Epithelial cell of proximal tubule (primary cell): ENCODE measurements at places on chromosomes 3 and 15. TPM values are rescaled to one million over a fixed set of nuclear protein-coding genes. Genes with fewer than 3 reads are reported as not detected.

The ARNT2 gene
- 9.1 and 11.1 TPM in 2 replicates for total RNA-seq

The GNAT1 gene
- total RNA-seq: not detected in 2 replicates

The CCDC39 gene
- total RNA-seq: not detected in 2 replicates

The C3orf49 gene
- not detected in 2 replicates for total RNA-seq

The PLSCR2 gene
- total RNA-seq: not detected in 2 replicates

DNA sequence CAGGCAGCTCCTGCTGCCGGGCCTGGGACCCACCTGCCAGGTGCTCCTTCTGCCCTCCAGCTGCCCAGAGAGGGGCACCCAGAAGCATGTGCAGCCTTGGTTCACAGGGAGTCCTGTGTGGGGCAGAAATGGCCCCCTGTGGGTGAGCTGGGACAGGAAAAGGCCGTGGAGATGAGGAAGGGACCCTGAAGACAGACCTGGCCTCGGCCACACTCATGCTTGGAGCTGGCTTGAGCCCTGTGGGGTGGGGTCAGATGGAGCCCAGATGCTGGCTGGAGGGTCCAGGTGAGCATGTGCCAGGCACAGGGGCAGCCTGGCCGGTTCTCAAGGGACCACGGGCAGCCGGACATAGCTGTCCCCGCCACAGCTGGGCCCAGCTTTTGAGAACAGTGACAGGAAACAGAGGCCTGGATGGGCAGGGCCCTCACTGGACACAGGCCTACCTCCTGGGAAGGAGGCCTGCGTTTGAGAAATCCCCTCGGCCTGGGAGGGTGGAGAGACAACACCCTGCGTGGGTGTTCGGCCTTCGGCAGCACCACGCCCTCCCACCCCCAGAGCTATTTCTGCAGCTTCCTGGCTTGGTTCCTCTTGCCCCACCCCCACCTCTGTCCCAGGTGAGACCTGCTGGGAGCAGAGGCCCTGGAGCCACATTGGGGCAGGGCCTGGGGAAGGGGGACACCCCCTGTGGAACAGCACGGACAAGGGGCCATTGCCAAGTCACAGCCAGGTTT, 132.6 kb upstream of the MEF2A start:
- DNase-seq: no peak

DNA sequence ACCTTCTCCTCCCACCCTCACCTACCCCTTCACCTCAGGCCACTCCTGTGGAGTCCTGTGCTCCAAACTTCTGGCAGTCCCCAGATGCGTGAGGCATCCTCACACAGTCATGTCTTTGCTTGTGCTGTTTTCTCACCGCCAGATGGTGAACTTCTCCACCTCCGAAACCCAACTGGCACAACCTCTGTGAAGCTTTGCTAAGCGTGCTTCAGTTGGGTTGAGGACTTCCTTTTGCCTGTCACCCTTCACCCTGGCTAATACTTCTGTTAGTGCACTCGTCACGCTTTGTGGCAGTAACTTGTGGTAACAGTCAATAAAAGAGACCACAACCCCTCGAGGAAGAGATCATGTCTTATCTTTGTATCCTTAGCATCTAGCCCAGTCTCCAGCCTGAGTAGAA, 42.0 kb upstream of the SKOR1 start:
- DNase-seq: no peak

DNA sequence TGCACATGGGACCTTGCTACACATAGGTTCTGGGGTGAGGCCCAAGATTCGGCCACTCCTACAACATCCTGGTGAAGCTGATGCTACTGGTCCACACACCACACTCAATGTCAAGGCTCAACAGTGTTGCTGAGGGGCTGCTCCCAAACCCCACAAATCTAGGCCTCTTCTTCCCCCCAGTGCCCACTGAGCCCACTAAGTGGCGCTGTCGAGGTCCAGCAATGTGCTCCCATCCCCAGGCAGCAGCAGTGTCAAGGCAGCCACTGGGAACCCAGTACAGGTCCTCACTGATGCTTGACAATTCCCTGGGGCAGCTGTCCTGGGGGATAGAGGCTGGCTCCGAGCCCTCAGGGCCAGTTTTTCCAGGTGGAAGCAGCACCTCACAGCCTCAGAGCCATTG, 21.5 kb downstream of the SCN5A start:
- no peak for DNase-seq

DNA sequence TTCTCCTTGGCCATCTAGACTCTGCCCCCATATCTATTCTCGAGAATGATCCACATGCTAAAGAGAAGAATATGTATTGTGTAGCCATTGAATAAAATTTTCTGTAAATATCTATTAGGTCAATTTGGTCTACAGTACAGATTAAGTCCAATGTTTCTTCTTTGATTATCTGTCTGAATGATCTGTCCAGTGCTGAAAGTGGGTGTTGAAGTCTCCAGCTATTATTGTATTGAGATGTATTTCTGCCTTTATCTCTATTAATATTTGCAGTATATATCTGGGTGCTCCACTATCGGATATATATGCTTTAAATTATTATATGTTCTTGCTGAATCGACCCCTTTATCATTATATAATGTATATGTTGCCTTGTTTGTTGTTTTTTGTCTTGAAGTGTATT, 384.9 kb upstream of the ROBO1 start:
- DNase-seq: no peak

- DNase-seq: peak; percentile 52
Observed at GRCh38 chr3:69691860-69692259, 47.4 kb upstream of the MITF start.

DNA sequence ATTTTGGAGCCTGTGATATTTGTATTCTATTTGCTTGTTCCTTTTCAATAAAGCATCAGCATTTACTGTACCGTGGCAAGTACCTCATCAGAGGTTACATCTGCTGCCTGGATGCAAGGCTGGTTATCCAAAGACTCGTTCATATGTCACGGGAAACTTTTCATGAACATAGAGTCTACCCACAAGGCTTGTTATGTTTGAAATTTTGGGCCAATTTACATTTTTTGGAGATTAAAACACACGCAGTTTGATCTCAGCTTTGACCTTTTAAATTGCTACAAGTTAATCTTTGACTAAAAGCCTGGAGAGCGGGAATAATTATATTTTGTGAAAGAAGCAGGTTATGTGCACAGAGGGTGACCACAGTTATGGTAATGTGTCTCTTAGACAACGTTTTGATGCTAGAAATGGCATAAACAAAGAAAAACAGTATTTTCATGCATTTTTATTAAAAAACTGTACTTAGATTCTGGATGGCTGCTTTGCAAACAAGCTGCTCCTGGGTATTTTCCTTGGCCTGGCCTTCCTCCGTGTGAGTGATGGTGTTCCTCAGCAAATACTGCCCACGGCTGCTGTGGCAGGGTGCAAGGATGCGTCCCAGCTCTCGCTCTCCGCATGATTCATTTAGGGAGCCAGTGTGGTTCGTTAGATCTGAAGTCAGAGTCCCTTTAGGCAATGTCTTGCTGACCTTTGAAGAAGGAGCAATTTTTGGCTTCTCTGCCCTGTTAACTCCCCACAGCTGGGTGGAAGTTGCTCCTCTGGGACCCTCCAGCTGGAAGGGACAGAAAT, 27.1 kb downstream of the CHST2 start:
- DNase-seq: no peak

- no peak for DNase-seq
Observed at GRCh38 chr3:3081381-3082233, 28.6 kb downstream of the IL5RA start.

DNA sequence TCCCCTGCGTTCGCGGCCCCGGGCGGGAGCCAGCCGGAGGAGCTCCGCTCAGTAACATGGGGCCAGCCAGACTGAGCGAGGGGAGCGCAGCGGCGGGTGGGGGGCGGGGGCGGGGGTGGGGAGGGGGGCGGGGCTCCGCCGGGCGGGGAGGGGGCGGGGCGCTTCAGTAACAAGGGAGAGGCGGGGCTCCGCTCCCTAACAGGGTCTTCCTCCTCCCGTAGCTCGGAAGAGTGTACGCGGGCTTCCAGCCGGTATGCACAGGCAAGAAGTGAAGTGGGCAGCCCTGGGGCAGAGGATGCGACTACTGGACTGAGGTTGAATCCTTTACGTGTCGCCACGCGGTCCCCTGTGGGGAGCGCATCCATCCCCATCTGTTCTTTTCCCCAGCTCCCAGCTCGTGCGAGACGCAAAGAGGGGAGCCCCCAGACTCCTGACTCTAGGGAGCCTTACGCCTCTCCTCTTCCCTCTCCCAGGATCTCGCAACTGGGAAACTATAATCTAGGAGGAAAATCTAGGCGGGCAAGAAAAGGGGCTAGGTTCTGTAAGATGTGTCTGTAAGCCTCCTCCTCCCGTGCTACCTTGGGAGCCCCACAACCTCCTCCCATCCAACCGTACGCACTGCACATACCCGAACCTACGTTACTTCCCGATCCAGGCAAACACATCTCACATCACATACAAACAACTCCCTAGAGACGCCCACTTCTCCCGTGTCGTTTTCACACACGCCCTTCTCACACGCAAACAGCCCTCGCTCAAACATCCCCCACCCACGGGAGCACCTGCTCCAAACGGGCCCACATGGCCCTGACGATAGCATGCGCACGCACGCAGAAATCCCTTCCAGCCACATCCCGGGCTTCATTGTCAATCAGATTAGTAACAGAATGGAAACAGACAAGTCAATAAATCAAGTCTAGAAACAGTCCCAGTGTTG, at the start of gene SHF:
Gene SHF, minus strand, starts transcription at position 73 of the 937 bp plus-strand sequence. Its CDS starts 15 bp downstream, at position 58.
- no peak for DNase-seq

DNA sequence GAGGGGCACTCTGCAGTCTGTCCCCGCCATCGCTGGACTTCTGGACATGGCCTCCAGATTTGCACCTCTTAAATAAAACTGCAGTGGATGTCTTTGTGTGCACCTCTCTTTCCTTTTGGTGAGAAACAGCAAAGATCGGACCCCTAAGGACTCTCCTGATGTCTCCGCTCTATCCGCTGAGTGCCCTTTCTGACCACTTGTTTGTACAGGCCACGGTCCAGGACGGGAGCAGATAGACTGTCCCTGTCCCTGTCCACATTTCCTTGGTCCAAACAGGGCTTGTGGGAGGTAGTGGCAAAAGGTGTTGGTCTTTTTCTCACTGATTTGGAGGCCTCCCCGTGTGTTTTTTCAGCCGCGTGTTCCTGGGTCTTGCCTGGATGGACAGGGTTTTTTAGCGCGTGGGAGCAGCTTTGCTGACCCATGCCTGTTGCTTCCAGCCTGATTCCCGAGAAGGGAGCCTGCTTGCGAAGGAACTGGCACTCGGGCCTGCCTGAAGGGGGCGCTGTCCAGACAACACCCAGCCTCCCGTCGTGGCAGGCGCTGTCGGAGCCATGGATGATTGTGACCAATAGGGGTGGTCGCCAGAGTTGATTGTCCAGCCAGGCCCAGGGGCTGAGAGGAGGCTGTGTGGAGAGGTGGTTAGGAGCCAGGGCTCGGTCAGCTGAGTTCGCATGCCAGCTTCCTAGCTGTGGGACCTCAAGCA, 13.2 kb upstream of the STAB1 start:
- no peak for DNase-seq

DNA sequence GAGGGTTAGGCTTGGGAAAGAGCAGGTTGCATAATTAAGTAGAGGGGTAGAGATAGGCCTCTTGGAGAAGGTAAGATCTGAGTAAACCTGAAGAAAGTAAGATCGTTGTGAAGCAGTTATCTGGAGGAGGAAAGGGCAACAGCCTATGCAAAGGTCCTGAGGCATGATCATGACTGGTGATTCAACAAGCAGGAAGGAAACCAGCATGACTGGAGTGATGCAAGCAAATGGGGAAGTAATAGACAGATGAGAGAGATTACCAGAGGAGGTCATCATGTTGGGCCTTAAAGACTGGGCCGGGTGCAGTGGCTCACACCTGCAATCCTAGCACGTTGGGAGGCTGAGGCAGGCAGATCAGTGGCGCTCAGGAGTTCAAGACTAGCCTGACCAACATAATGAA, 360.2 kb downstream of the EPHB1 start:
- no peak for DNase-seq

DNA sequence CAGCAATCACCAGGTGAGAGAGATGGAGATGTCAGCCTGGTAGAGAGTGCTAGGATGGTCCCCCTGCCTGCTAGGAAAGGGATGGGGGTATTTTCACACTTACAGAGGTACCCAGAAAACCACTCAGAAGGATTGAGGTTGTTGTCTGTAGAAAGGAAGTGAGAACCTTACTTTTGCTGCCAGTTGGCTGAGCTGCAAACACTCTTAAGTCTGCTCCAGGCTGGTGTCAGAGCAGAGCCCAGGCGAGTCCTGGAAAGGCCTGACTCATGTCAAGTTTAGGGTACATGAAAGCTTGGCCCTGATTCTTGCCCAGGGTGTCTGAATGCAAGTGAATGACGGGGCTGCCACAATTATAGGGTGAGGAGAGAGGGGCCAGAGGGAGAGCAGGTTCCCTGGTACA, 214.5 kb upstream of the TRIM42 start:
- DNase-seq: no peak

- no peak for DNase-seq
Observed at GRCh38 chr3:198079771-198080520, 119.9 kb downstream of the LMLN start.

DNA sequence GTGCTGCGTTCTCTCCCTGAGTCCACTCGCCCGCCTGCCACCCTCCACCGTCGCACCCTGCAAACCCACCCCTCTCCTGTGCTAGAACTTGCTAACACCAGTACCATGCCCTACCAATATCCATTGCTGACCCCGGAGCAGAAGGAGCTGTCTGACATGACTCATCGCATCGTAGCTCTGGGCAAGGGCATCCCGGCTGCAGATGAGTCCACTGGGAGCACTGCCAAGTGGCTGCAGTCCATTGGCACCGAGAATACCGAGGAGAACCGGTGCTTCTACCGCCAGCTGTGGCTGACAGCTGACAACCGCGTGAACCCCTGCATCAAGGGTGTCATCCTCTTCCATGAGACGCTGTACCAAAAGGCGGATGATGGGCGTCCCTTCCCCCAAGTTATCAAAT, 4.9 kb upstream of the ALAS1 start:
- no peak for DNase-seq

GRCh38 chr15:35750051-35750450, 204.1 kb upstream of the DPH6 start:
- no peak for DNase-seq

- no peak for DNase-seq
Observed at GRCh38 chr3:185521349-185522138, 22.7 kb upstream of the TMEM41A start.

DNA sequence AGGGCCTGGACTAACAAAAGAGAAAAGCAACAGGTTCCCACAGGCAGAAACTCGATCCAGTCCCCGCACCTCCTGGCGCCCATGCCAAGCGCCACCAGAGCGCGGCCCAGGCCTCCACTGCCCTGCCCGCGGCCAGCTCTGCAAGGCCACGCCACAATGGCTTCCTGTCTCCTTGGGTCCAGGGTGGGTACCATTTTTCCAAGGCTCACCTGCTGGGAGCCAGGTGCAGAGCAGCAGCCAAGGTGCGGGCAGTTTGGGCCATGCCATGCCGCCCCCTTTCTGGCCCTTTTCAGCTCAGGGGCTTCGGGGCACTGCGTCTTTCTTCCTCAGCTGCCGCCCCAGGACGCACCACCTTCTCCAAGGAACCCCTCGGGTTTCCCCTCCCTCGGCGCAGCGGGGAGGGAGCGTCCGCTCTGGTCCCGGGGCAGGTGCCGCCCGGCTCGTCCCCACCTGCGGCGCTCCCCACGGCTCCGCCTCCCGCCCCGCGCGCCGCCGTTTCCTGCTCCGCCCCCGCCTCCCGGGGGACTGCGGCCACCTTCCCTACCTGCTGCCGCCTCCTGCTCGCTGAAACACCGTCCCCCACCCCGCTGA, at the start of gene ILDR1:
Gene ILDR1, minus strand, starts transcription at position 437 of the 591 bp plus-strand sequence. Its CDS starts 170 bp downstream, at position 267.
- DNase-seq: no peak

- DNase-seq: no peak
Observed at GRCh38 chr15:87877114-87877810, 379.3 kb downstream of the NTRK3 start.
